Activated naive CD4-positive, alpha-beta T cell treated with anti-CD3 and anti-CD28 coated beads for 36 hours (primary cell): ENCODE measurements at places on chromosomes 7 and 10. TPM values are rescaled to one million over a fixed set of nuclear protein-coding genes. Genes with fewer than 3 reads are reported as not detected.

CDNF gene
- total RNA-seq: 1.6 TPM

PWWP2B gene
- total RNA-seq: 2.2 TPM

CTNNA3 gene
- not detected for total RNA-seq

LIPF gene
- not detected for total RNA-seq

CALHM3 gene
- total RNA-seq: not detected

SNCG gene
- 0.72 TPM for total RNA-seq

C7orf33 gene
- total RNA-seq: not detected

SAP25 gene
- 15.7 TPM for total RNA-seq

TMEM176B gene
- total RNA-seq: not detected

ELAPOR2 gene
- total RNA-seq: 3.2 TPM

IMMP2L gene
- total RNA-seq: 26.6 TPM

STEAP1B gene
- not detected for total RNA-seq

SORCS3 gene
- not detected for total RNA-seq

ANKRD1 gene
- total RNA-seq: not detected

SLC13A4 gene
- not detected for total RNA-seq

GPR15LG gene
- total RNA-seq: not detected

NPC1L1 gene
- not detected for total RNA-seq

BTBD16 gene
- total RNA-seq: not detected

GHRHR gene
- not detected for total RNA-seq

MPP7 gene
- 25.4 TPM for total RNA-seq

MYPN gene
- total RNA-seq: not detected

SLC29A4 gene
- total RNA-seq: 0.24 TPM

DKK1 gene
- not detected for total RNA-seq

TBXAS1 gene
- 1.1 TPM for total RNA-seq

NPSR1 gene
- not detected for total RNA-seq

TRUB1 gene
- 15.2 TPM for total RNA-seq

EPHB6 gene
- 22.8 TPM for total RNA-seq

SLC26A4 gene
- 1.3 TPM for total RNA-seq

SPDYE2 gene
- not detected for total RNA-seq

AKR1E2 gene
- total RNA-seq: 7.3 TPM

C7orf57 gene
- 0.44 TPM for total RNA-seq

PCGF5 gene
- total RNA-seq: 34.2 TPM

DIP2C gene
- total RNA-seq: 0.67 TPM

CPEB3 gene
- total RNA-seq: 1.3 TPM

TSPAN33 gene
- total RNA-seq: 7.2 TPM

CCDC3 gene
- total RNA-seq: 0.14 TPM

CD36 gene
- not detected for total RNA-seq

WDR37 gene
- total RNA-seq: 14.0 TPM

LOXL4 gene
- total RNA-seq: not detected

CPA5 gene
- total RNA-seq: 0.74 TPM

SPDYE6 gene
- total RNA-seq: not detected

INA gene
- 0.10 TPM for total RNA-seq

PIK3CG gene
- 3.8 TPM for total RNA-seq

OR9A2 gene
- not detected for total RNA-seq

AGR3 gene
- not detected for total RNA-seq

C10orf143 gene
- 3.5 TPM for total RNA-seq
